ENCODE measurements at places on chromosomes 1 and 21.

DNA sequence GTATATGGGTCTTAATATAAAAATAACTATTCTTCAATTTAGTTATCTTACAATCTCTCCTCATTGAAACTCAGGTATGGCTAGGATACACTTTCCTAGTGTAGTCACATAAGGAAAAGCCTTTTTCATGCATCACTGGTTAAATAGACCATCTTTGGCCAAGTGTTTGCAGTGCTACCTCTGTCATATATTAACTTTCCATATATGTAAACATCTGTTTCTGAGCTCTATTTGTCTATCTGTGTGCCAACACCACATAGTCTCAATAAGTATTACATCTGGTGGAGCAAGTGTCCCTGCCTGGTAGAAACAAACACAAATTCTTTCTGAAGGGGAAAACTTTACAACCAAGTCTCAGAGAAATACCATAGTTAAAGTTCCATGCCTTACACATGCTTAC is 134.6 kb downstream of the TSEN15 start:
- no peak for DNase-seq

DNA sequence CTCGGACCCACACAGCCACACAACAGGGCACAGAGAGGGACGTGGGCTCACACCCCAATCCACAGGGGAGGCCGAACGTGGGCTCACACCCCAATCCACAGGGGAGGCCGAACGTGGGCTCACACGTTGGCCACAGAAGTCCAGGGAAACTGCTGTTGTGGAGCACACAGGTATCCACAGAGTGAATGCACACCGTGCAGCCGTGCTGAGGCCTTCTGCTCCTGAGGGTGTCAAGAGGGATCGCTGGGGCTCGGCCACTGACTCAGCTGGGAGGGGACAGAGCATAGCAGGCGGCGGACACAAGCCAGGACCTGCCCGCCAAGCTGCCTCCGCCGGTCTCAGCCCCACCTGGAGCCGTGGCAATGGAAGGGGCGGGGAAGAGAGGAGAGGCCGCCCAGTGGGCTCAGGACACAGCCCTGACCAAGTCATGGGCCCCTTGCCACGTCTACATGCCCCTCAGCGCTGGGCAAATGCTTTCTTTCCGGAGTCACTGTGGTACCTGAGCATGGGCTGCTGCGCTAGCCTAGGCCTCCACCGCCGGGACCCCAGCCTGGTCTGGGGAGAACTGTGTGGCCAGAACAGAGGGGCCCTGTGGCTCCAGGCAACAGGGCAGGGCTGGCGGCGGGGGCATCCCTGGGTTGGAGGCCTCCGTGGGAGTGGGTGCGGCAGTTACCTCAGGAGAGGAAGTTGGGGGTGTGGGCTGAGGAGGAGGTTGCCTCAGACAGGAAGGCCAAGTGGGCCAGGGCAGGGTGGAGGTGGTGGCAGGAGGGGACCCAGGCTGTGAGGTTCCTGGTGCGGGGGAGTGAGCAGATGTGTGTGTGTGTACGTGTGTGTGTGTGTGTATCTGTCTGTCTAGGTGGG is 1.2 kb downstream of the SYTL1 start:
- DNase-seq, result no peak

- DNase-seq, result no peak
Measured at GRCh38 chr1:161153176-161153575, 602 bp upstream of the UFC1 start.

- DNase-seq, result no peak
Measured at GRCh38 chr1:27811741-27812500, 18.7 kb upstream of the PPP1R8 start.

- DNase-seq, result no peak
Measured at GRCh38 chr1:243730487-243731150, 119.4 kb downstream of the AKT3 start.

GRCh38 chr21:40813918-40814317 is 33.0 kb downstream of the DSCAM start:
- DNase-seq, result no peak

- DNase-seq, result no peak
Measured at GRCh38 chr1:67522001-67522441, 91.8 kb upstream of the SERBP1 start.

DNA sequence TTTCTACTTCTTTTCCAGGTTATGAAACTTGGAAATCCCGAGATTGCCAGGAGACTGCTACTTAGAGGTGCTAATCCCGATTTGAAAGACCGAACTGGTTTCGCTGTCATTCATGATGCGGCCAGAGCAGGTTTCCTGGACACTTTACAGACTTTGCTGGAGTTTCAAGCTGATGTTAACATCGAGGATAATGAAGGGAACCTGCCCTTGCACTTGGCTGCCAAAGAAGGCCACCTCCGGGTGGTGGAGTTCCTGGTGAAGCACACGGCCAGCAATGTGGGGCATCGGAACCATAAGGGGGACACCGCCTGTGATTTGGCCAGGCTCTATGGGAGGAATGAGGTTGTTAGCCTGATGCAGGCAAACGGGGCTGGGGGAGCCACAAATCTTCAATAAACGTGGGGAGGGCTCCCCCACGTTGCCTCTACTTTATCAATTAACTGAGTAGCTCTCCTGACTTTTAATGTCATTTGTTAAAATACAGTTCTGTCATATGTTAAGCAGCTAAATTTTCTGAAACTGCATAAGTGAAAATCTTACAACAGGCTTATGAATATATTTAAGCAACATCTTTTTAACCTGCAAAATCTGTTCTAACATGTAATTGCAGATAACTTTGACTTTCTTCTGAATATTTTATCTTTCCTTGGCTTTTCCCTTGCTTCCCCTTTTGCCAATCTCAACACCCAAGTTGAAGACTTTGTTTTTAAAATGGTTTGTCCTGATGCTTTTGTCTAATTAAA is 4.0 kb downstream of the CDKN2C start:
- DNase-seq, result no peak

Measured in cardiac fibroblast (primary cell).